ENCODE measurements at places on chromosomes 13 and 19.

DNA sequence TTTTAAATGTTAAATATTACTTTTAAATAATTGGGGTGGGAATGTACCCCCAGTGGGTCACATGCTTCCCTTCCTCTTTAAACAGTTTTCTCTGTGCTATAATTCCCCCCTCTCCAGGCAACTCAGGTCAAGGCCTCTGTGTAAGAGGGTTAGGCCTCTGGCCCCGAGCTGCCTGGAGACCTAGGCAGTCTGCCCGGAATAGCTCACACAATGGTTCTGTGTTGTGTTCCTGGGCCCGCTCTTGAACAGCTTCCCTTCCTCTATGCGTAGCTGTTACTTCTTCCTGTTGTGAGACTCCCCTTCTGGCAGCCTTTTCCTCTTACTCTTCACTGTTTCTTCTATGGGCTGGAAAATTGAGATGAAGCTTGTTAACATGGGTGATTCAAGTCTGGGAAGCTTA, 14.8 kb upstream of the ZNF492 start:
- H3K27ac ChIP-seq, result no peak overlapping the region
- no peaks in the 10 kb centered on the region for H3K27me3 ChIP-seq
- DNase-seq, result no peak
- no peaks in the 10 kb centered on the region for H3K36me3 ChIP-seq

DNA sequence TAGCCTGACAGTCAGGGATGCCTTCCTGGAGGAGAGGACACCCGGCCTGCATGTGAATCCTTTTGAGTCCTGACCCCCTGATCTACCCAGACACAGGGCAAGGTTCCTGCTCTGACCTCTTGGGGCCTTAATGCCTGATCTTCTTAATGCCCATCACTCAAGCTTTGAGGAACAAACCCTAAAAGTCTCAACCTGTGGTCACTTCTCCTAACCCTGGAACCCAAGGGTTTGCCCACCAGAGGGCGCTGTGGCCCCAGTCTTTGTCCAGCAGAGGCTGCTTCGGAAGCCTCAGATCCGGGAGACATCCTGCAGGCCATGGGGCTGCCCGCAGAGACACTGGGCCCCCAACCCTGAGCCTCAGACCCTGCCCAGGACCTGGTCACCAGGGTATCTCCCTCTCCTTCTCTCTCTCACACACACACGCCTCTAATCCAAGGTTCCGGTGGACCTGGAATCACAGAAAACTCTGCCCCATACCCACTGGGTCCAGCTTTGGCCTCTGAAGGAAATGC, 9.8 kb upstream of the DPF1 start:
- H3K4me1 ChIP-seq, result peaks cover 10% of the 10 kb centered on the region
- no peaks in the 10 kb centered on the region for H3K36me3 ChIP-seq
- H3K27ac ChIP-seq, result no peak overlapping the region
- no peak overlapping the region for H3K4me3 ChIP-seq
- DNase-seq, result no peak
- peaks cover 4% of the 10 kb centered on the region for H3K27me3 ChIP-seq

GRCh38 chr13:93409816-93410215, 183.2 kb downstream of the GPC6 start:
- no peaks in the 10 kb centered on the region for H3K27me3 ChIP-seq
- DNase-seq, result no peak
- no peak overlapping the region for H3K27ac ChIP-seq
- no peaks in the 10 kb centered on the region for H3K4me1 ChIP-seq

GRCh38 chr13:83827338-83827737, 54.9 kb downstream of the SLITRK1 start:
- no peak for DNase-seq
- H3K4me3 ChIP-seq, result no peak overlapping the region
- no peak overlapping the region for H3K27ac ChIP-seq
- H3K36me3 ChIP-seq, result no peaks in the 10 kb centered on the region
- H3K27me3 ChIP-seq, result no peaks in the 10 kb centered on the region

- H3K27ac ChIP-seq, result no peak overlapping the region
- DNase-seq, result no peak
- H3K27me3 ChIP-seq, result no peaks in the 10 kb centered on the region
- peaks cover 3% of the 10 kb centered on the region for H3K4me1 ChIP-seq
- H3K4me3 ChIP-seq, result no peak overlapping the region
These were observed 8.1 kb downstream of the SULT2B1 start for GRCh38 chr19:48560095-48560530.

DNA sequence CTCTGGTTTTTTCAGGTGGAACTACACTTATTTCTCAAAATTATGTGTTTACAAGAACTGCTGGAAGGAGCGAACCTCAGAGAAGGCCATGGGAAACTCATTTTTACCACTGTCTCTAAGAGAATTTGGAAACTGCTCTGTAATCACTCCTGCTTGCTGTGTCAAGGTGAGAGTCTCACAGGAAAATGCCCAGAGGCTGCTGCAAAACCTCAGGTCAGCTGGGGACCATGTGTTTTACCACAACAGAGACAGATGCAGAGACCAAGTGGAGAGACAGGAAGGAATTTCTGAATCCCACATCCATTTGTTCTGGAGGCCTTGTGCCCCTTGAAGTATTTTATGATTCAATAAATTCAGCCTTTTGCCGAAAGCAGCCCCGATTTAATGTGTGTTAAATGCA, 743.8 kb upstream of the SLC10A2 start:
- H3K36me3 ChIP-seq, result no peaks in the 10 kb centered on the region
- H3K27me3 ChIP-seq, result no peaks in the 10 kb centered on the region
- no peak for DNase-seq
- no peak overlapping the region for H3K27ac ChIP-seq
- no peaks in the 10 kb centered on the region for H3K4me1 ChIP-seq

All from esophagus squamous epithelium (tissue), 5 donors.